Epithelial cell of prostate (primary cell): ENCODE measurements at places on chromosomes 1 and 21.

DNA sequence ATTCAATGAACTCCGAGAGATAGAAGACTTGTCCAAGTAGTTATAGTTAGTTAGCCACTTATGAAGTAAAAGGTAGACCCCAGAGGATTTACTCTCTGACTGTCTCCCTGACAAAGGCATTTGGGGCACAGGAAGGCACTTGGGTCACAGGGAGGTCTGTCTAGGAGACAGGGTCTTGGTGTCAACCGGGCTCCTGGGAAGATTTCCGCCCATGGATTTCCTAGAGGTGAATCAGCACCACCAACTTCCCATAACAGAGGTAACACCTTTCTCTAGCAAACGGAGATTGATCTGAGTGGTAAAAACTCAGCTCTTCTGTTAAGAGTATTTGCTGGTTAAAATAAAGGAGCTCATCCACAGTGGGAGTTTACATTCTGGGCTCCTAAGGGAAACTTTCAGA, 16.4 kb downstream of the CCN1 start:
- DNase-seq, result no peak

DNA sequence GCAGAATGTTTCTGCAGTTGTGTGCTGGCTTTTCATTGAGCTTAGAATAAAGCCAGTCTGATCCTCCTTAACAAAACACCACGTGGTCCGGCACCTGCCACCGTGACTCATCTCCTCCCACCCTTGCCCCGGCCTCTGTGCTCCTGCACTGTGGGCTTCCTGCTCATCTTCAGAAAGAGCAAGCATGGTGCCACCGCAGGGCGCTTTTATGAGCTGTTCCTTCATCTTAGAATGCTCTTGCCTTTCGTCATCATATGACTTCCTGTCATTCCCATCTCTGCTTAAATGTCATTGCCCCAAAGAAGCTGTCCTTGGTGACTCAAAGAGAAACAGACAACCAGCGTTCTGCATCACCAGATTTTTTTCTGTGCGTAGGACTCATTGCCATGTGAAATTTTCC, 117.8 kb downstream of the HHAT start:
- DNase-seq, result no peak

- no peak for DNase-seq
Measured at GRCh38 chr21:38628349-38628748, 130.1 kb upstream of the ERG start.

- no peak for DNase-seq
Measured at GRCh38 chr1:206660136-206660535, 24.6 kb upstream of the MAPKAPK2 start.

GRCh38 chr1:59556802-59557548, 257.8 kb upstream of the HOOK1 start:
- no peak for DNase-seq

DNA sequence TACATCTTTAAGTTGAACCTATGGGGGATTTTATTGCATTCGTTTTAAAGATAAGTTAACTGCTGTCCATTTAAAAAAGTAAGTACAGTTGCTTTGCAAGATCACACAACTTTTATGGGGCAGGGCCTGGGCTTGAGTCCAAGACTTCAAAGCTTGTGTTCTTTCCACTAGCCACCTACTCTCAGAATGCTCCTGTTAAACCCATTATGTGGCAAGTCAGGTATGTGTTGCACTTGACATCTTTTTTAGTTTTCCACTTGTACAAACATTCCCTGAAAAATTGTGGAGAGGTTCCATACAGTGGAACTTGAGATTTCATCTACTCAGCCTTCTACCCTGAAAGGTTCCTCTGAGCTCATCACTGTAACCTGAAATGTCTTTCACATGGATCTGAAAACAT, 235.5 kb upstream of the SGIP1 start:
- no peak for DNase-seq

GRCh38 chr1:203799157-203799556, 3.7 kb downstream of the ZBED6 start:
- no peak for DNase-seq

- DNase-seq, result no peak
Measured at GRCh38 chr1:241972703-241973369, 15.3 kb downstream of the BECN2 start.

- no peak for DNase-seq
Measured at GRCh38 chr1:160806784-160807183, 10.8 kb downstream of the LY9 start.

DNA sequence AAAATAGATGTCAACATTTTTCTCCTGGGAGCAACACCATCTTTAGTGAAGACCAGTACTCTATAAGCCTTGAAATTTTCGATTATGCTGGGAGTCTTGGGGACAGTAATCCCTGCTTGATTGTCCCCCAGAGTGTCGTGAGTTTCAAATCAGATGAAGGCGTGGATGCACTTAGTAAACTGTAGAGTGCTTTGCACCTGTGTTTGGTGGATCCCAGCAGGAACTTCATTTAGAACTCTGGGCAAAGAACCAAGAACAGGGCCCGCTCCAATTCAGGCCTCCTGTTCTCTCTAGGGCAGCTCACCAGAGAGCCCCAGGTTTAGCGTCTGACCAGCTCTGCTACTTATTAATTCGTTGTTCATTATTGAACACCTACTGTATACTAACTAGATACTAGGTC, 1.5 kb downstream of the GPX7 start:
- DNase-seq, result no peak

GRCh38 chr1:228402641-228403025, 4.0 kb downstream of the TRIM11 start:
- peak; percentile 36 for DNase-seq

DNA sequence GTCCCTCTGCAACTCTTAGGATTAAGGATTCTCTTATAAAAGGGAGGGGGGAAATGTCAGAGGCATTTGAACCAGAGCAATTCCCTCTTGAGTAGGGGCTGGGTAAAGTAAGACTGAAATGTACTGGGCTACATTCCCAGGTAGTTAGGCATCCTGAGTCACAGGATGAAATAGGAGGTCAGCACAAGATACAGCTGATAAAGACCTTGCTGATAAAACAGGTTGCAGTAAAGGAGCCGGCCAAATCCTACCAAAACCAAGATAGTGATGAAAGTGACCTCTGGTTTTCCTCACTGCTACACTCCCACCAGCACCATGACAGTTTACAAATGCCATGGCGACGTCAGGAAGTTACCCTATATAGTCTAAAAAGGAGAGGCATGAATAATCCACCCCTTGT, 14.3 kb upstream of the COX20 start:
- no peak for DNase-seq

GRCh38 chr1:177847843-177848242, 122.0 kb downstream of the SEC16B start:
- DNase-seq, result peak; percentile 81

DNA sequence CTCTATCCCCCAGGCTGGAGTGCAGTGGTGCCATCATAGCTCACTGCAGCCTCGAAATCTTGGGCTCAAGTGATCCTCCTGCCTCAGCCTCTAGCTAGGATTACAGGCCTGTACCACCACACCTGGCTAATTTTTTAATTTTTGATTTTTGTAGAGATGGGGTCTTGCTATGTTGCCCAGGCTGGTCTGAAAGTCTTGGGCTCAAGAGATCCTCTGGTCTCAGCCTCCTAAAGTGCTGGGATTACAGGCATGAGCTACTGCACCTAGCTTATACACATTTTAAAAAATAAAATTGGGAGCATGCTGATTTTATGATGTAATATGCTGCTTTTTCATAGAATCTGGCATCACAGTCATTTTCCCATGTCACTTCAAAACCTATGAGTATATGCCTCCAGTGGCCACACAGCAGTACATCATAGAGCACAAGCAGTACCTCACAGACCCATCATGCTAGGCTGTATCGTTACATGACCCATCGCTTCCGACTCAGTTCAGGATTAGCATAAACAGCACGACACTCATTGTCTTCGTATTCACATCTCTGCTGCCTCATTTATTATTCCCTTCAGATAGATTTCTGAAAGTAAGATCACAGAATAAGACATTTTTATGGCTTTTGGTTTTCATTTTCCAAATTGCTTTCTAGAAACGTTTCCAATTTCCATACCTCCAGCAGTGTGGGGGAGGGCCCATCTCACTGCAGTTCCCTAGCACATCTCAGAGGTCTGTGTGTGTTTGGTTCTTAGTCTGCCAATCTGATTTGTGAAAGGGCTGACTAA, 35.9 kb upstream of the CCSAP start:
- no peak for DNase-seq

DNA sequence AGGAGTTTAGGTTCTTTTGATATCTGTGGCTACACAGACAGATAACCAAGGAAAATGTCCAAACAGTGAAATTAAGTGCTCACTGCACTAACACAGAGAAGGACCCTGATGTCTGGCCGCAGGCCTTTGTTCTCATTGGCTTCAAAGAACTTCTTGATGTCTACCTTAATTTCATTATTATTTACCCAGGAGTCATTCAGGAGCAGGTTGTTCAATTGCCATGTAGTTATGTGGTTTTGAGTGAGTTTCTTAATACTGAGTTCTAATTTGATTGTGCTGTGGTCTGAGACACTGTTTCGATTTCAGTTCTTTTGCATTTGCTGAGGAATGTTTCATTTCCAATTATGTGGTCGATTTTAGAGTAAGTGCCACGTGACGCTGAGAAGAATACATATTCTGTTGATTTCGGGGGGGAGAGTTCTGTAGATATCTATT, 15.2 kb upstream of the LGALS8 start:
- no peak for DNase-seq

DNA sequence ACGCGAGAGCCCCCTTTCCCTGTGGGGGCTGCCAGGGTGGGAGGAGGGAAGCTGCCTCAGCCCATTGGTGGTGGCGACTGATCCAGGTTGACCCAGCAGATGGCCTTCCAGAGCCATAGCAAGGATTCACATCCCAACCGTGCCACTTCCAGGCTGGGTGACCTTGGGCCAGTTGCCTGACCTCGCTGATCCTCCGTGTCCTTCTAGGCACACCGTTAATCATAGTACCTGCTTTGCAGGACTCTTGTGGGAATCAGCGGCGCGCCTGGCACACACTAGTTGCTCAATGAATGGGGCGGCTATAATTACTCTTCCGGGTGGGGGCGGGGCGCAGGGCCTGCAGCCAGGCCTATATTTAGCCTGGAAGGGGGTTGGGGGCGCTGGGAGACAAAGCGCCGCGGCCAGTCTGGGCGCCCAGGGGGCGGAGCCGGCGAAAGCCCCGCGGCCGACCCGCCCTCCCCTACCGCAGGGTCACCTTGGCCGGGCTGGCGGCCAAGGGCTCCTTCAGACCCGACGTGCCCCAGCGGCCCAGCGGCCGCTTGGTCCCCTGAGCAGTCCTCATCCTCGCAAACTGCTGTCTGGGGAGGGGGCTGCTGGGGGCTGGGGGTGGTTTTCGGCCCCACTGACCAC, 5.1 kb downstream of the HSPB7 start:
- DNase-seq, result no peak

GRCh38 chr1:55333461-55333860, 118.3 kb upstream of the USP24 start:
- DNase-seq, result no peak

DNA sequence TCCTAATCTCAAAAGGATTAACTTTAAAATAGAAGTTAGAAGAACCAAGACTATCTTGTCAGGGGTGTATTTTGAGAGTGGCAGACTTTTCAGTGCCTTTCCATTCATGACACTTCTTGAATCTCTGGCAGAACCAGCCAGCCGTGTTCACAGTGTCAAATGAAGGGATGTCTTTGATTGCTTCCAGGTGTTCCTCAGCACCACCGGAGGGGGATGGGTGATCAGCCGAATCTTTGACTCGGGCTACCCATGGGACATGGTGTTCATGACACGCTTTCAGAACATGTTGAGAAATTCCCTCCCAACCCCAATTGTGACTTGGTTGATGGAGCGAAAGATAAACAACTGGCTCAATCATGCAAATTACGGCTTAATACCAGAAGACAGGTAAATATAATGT, 32.3 kb downstream of the FMO1 start:
- no peak for DNase-seq

DNA sequence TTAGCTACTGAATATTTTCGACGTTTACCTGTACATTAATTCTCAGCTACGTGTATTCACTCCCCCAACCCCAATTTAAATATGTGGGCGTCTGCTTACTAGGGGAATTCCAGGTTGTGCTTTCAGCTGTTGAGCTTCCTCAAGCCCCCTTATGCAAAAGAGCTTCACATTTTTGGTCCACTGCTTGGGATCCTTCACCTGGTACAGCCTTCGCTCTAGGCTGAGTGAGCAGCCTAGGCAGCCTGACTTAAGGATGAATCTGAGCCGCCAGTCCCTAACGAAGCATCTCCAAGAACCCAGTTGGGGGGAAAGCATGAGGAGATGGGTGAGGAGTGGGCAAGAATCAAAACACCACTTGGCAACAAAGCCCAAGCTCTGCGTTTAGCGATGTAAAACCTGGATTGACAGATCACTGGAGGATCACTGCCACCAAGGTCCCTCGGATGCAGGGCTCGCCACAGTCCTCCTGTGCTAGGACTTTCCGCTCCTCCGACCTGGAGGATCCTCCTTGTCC, 674 bp downstream of the BCL10 start:
- DNase-seq, result no peak

GRCh38 chr1:223508796-223509195, 115.6 kb downstream of the CCDC185 start:
- DNase-seq, result no peak

GRCh38 chr1:154717528-154717924, 109.5 kb upstream of the ADAR start:
- DNase-seq, result no peak

DNA sequence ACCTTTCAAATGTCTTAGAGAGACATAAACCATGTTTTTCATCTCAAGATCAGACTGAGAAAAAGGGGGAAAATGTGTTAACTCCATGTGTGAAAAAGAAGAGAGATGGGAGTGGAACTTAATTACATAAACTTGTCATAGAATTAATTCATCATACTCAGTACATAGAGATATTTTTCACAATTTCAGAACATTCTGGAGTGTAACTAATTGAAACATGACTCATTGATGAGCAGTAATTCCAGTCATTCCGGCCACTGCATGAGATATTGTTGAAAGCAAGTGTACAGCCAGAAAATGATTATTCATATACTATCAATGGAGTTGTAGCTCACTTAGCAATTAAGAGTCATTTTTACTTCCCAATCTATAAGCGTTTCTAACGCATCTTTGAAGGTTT, 739.3 kb downstream of the LTN1 start:
- peak; percentile 8 for DNase-seq

DNA sequence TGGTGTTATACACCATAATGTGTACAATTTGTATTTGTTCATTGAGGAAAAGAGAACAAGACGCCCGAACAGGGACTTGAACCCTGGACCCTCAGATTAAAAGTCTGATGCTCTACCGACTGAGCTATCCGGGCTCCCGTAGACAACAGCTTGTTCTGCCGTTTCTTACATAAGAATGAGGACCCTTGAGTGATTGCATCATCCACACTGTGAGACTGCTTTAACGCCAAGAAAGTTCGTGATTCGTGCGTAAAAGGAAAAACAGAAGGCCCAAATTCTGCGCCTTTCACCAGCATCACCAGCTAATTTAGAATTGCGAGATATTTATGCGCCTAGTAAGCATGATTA, 9.3 kb upstream of the MDM4 start:
- peak; percentile 49 for DNase-seq

DNA sequence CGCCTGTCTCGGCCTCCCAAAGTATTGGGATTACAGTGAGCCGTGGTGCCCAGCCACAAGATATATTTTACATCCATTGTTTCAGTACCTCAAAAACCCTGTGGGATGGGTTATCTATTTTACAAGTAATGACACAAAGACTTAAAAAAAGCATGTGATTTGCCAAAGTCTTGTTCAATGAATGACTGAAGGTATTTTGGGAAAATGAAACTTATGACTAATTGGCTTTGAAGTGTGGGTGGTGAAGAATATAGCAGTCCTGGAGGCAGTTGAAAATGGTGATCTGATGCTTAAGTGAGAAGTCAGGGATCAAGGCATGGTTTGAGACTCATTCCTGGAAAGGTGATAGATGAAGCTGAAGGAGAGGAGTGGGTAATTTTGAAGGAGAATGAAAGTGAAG, 3.0 kb downstream of the SWT1 start:
- DNase-seq, result no peak

GRCh38 chr1:115676498-115677181, 34.9 kb downstream of the VANGL1 start:
- DNase-seq, result no peak
